ENCODE measurements at places on chromosomes 11 and 22.

GRCh38 chr22:23470811-23471389 lies 109.2 kb downstream of the IGLL1 start:
- DNase-seq = no peak

DNA sequence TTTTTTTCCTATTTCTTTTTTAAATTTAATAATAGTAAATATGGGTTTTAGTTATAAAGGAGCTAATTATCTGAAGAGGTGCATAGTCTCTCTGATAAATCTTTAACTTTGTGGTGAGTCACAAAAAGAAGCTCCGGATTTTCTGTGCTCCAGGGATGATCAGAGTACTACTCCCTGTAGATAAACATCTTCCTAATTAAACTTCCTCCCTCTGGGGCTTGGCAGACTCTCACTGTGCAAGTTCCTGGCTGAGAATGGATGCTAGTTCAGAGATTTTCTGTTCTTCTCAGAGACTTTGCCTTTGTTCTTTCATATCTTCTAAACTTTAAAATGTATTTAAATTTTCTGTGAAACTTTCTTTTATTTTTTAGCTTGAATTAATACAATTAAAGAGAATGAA lies at the start of gene OR10G7:
TSS of gene OR10G7 (minus strand) at position 72 of the 400 bp plus-strand sequence. CDS start 2,324 bp downstream, outside the sequence.
- no peak for DNase-seq

DNA sequence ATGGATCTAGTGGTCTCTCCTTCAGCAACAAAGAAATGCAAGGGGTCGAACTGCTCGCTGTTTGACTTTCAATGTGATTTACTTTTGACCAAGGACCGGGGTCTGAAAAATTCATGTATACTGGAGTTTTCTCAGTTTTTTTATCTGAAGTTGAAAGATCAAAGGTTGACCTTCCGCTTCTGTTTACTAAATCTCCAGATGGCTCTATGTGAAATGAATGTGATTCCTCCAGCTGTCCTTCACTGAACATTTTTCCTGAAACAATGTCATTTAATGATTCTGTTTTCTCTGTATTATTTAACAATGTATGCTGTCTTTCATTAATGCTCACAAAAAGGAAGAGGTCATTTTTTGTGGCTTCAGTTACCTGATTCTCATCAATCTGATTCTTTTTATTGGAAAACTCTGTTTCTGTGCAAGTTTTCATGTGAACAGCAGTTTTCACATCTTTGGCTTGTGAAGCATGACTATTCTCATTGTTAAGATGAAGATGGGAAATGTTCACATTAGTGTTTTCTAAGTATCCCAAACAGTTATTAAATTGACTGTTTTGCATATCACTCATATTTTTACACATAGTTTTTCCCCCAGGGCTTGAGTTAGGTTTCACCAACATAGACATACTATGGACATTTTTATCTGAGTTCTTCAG lies 30.0 kb downstream of the EIF3M start:
- DNase-seq = no peak

- DNase-seq = no peak
Measured at GRCh38 chr11:84137505-84137904, 851.3 kb upstream of the CCDC90B start.

GRCh38 chr11:70092959-70093715 lies 15.0 kb downstream of the ANO1 start:
- no peak for DNase-seq

GRCh38 chr11:80638296-80638695 lies 1197.5 kb upstream of the TENM4 start:
- DNase-seq = no peak

GRCh38 chr11:26841818-26842473 lies 120.1 kb upstream of the SLC5A12 start:
- no peak for DNase-seq

GRCh38 chr11:128616161-128616560 lies 28.8 kb upstream of the ETS1 start:
- no peak for DNase-seq

DNA sequence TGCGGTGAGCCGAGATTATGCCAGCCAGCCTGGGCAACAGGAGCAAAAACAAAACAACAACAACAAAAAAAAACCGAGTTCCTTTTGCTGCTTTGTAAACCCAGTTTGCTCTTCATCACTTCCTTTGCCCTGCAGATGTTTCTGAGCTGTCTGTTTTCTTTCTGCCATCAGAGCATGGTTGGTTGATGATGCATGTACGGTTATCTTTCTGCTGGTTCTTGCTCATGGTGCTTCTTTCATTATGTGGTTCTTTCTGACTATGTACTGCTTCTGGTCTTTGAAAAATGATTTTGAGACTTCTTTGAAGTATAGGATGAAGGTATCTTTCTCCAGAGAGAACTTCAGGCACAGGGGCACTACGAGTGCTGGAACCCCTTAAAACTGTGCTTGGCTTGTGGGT lies 13.2 kb downstream of the TANGO2 start:
- DNase-seq = no peak

- DNase-seq = no peak
Measured at GRCh38 chr11:14376920-14377319, 17.9 kb upstream of the RRAS2 start.

DNA sequence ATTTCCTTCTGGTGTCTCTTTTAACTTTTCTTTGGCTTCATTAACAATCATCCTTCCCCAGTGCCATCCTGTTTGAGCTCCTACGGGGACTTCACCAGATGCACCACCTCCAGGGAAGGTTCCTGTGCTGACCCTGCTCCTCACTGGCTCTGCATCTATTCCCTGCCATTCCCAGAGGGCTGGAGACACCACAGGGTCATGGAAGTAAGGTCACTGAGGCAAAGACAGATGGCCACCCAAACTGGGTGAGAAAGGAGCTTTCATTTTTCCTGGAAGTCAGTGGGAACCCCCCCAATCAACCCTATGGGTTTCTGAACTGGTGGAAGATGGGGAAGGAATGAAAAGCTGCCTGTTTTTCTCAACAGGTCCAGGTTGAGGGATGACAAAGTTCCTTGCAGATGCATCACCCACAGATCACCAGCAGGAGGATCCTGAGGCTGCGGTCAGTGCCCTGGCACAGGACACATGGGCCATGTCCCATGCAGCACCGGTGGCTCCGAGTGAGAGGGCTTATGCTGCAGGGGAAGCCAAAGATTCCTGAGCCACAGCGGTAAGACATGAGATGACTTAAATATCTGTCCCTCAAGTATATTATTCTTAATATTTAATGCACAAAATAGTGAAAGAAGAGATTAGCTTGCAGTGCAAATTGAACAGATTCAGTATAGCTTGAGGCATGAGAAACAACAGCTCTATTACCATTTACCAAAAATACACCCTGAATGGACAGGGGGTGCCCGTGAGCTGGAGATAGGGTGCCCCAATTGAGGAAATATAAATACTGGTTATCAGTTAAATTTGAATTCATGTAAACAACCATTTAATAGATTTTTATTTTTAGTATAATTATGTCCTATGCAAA lies 73.0 kb upstream of the VPREB1 start:
- DNase-seq = no peak

DNA sequence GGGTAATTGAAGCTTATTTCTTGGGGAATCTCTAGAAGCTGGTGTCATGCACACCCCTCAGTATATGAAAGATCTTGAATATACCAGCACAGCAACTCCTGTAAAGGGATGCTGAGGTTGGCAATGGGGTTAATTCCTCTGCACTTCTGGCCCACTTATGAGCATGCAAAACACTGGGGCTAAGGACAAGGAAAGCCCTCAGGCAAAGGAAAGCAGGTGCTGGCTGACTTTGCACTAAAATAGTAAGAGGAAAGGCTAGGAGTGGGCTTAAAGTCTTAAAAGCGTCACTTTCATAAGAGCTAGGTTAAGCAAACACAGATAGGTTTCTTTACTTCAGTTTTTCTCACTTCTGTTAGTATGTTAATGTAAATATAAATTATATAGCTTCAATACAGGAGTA lies 572.6 kb upstream of the LUZP2 start:
- DNase-seq = no peak

GRCh38 chr11:14290422-14290821 lies 68.6 kb downstream of the RRAS2 start:
- DNase-seq = no peak

Measured in NCI-H1092 (cell line).